ENCODE measurements at places on chromosomes 3 and 15. TPM values are rescaled to one million over a fixed set of nuclear protein-coding genes. Genes with fewer than 3 reads are reported as not detected.

DNA sequence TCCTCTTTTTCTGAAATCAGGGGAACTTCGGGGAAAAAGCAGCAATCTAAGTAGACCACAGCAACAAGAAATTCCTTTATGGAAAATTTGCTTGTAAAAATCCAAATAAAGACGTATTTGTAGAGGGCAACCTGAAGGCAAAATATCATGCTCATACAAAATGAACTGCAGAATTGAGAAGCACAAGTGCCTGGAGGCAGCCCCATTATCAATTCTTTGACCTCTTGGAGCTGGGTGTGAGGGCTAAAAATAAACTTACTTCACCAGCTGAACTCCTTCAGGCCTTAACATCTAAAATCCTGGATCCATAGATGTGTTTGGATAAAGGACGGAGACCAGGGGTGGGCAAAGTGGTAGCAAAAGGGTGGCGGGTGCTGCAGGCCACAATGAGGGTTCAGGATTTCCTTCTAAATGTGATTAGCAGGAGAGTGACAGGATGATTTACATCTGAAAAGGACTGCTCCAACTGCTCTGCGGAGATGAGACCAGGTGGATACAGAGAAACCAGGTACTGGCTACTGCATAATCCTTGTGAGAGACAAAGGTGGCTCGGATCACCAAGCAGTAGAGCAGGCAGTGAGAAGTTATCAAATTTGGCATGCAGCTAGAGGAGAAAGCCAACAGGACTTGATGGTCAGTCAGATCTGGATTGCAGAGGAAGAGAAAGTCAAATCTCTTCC is 81.7 kb upstream of the TJP1 start:
- DNase-seq = no peak

- DNase-seq = no peak
These were observed 76.1 kb downstream of the LINGO1 start for GRCh38 chr15:77556622-77557021.

GRCh38 chr15:92947071-92947730 is 47.1 kb downstream of the CHD2 start:
- no peak for DNase-seq

DNA sequence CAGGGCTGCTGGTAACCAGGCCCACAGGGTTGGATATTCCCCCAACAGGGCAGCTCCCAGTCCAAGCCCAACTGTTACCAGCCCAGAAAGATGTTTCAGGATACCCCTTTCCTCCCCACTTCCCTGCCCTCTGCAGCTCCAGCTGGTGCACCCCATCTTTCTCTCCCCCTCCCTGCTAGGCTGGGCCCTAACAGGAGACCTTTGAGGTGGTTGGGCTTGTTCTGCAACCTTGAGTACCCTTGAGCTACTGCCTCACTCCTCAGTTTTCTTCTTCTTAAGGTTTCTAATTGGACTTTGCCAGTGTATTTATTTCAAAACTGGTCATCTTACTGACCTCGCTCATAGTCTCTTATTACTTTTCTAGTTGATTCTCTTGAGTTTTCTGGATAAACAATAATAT is 16.9 kb upstream of the INSYN1 start:
- no peak for DNase-seq

GRCh38 chr15:49212897-49213296 is 42.9 kb downstream of the GALK2 start:
- DNase-seq = no peak

GRCh38 chr3:156483002-156483401 is 71.9 kb downstream of the SSR3 start:
- DNase-seq = no peak

DNA sequence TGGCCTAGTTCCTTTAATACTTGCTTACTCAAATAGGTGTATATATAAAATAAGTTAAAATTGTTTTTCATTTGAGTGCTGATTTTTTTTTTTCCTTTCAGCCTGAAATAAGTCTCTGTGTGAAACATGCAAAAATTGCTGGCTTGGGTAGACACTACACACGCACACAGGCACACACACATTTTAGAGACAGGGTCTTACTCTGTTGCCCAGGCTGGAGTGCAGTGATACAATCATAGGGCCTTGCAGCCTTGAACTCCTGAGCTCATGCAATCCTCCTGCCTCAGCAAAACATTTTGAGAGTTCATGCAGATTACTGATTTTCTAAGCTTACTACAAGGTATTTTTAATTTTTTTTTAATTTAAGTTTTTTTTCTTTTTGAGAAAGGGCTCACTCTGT is 12.7 kb upstream of the RFC4 start:
- no peak for DNase-seq

- DNase-seq = no peak
These were observed 81.1 kb downstream of the SLTM start for GRCh38 chr15:58852347-58852746.

GRCh38 chr15:47813748-47814384 is 96.6 kb downstream of the SEMA6D start:
- DNase-seq = no peak

GRCh38 chr3:152243721-152244516 is 24.8 kb upstream of the MBNL1 start:
- DNase-seq = no peak

Gene HESX1
- 0.57 TPM for total RNA-seq

Gene GABRG3
- 0.35 TPM for total RNA-seq

Gene NMNAT3
- total RNA-seq = 9.7 TPM

Gene LMAN1L
- total RNA-seq = 7.9 TPM

Gene RAD51
- total RNA-seq = 0.51 TPM

Data from cardiac septum (tissue), 1 donor.